ENCODE measurements at places on chromosomes 7 and 10.

DNA sequence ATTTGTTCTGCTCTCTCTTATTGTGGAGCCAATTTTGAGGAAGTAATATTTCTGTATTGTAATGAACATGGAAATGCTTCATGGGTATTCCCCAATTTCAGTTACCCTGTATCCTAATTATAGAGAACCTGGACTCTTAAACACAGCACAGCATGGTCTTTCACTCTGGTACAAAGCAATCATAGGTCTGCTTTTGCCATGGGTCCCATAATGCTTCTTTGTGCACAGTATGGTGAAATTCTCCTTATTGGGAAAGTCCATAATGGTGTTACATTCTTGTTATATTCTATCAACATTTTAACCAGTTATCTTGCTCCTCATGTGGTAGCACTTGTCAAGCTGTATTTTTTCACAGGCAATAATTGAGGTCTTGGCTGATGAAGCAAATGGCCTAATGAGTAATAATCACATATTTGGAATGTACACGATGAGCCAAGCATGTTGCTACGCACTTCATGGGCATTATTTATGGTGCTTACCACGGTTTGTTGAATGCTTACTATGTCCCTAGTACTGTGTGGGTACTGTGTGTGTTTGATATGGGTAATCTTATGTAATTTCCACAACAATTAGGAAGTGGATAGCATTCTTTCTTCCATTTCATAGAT lies 42.9 kb downstream of the PRKG1 start:
- DNase-seq, result no peak

DNA sequence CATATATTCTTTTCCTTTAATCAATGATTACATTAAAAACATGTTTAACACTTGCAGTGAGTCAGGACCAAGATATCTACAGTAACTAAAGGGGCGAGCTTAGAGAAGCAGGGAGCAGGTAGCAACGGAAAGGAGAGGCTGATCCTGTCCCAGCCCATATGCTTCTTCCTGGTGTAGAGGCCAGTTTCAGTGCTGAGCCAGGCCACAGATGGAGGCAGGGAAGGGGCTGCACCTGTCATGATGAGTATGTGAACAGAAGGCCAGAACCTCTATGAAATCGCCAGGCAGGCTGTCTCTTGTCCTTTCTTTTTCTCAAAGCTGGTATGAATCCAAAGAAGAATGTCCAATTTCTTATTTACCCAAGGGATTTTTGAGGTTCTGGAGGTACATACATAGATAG lies 16.3 kb downstream of the REEP3 start:
- no peak for DNase-seq

DNA sequence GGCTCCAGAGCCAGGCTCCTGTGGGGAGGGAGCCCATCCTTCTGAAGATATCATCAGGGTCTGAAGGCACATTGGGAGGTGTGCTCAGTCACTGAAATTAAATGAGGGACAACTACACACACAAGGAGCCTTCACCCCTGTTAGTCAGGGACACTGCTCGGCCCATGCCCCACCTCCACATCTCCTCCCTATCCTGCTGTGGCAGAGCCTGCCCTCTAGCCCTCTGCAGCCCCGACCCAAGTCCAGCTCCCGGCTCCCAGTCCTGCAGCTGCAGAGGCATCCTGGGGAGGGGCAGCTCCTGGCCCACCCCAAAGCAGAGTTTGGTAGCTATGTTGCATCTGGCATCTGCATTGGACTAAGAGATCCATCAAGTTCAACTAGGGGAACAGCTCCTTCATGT lies 136.3 kb downstream of the ZNF248 start:
- DNase-seq, result no peak

GRCh38 chr7:6162650-6163366 lies 109.6 kb downstream of the CYTH3 start:
- DNase-seq, result no peak

- no peak for DNase-seq
These were observed 145.1 kb downstream of the ACTR3B start for GRCh38 chr7:152904698-152905097.

GRCh38 chr7:26074919-26075318 lies 77.1 kb upstream of the NFE2L3 start:
- DNase-seq, result no peak

Measured in HS-5 (cell line).